ENCODE measurements at places on chromosomes 7 and 10.

DNA sequence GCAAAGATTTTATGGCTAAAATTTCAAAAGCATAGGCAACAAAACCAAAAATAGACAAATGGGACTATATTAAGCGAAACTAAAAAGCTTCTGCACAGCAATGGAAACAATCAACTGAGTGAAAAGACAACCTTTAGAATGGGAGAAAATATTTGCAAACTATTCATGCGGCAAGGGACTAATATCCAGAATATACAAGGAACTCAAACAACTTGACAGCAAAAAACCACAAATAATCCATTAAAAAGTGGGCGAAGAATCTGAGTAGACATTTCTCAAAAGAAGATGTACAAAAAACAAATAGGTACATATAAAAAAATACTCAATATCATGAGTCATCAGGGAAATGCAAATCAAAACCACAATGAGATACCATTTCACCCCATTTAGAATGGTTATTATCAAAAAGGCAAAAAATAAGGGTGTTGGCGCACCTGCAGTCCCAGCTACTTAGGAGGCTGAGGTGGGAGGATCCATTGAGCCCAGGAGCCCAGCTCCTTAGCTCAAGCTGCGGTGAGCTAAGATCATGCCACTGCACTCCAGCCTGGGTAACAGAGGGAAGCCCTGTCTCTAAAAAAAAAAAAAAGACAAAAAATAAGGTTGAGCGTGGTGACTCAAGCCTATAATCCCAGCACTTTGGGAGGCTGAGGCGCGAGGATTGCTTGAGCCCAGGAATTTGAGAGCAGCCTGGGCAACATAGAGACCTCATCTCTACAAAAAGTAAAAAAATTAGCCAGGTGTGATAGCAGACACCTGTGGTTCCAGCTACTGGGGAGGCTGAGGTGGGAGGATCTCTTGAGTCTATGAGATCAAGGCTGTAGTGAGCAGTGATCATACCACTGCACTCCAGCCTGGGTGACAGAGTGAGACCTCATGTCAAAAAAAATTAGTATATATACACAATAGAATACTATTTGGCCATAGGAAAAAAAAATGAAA is 4.2 kb upstream of the CCM2 start:
- DNase-seq: no peak

GRCh38 chr7:50632561-50633413 is 67.6 kb upstream of the DDC start:
- peak; percentile 30 for DNase-seq

DNA sequence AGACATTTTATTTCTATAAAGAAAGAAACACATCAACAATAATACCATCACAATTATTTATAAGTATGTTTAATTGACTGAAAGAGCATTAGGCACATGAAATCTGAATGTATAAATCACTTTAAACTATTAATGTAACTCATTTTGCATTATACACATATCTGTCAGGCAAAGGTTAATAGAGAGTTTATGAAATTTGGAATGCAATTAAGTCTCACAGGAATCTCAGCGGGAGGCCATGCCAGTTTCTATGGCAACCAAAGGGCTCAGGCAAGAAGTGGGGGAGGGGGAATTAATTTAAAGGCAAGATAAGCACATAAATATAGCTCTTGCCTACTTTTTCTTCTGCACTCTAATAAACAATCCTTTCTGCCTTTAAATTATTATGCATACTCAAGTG is 152.6 kb downstream of the SLC16A9 start:
- DNase-seq: no peak

DNA sequence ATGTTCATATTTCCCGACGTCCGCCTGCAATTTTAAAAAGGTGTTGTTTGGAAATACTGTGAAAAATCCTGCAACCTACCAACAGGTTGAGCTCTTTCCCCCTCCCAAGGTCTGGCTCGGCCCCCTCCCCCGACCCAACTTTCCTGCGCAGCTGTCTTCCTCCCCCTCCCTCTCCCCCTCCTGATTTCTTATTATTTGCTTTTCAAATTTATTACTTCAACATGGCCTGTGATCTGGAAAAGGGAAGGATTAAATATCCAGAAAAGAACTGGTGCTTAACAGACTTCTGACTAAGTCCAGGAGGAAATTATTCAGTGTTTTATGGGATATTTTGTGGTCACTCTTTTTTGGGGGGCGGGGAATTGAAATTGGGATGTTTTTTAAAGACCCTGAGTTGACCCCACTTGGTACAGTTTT is 2.4 kb downstream of the ARID5B start:
- no peak for DNase-seq

DNA sequence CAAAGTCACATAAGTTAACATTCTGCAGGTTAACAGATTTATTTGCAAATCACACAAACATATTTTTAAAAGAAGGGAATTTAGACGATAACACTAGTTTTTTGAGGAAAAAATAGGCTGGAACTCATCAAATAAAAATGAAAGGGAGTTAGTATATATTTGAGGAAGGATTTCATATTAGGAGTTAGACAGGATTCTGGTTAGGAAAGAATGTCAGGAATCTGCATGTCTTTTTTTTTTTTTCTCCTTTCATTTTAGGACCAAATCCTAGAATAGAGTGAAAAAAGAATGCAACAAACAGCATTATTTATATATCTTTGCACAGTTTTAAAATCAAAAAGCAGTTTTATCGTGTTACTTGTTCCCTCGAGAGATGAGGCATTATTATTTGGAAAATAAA is 8.9 kb upstream of the TRDMT1 start:
- DNase-seq: no peak

- DNase-seq: no peak
These were observed 3.9 kb upstream of the SPAG6 start for GRCh38 chr10:22341190-22341925.

GRCh38 chr10:52523696-52524095 is 209.6 kb downstream of the DKK1 start:
- DNase-seq: no peak
